Amygdala (tissue), 56 donors: ENCODE measurements at places on chromosomes 12 and 14.

DNA sequence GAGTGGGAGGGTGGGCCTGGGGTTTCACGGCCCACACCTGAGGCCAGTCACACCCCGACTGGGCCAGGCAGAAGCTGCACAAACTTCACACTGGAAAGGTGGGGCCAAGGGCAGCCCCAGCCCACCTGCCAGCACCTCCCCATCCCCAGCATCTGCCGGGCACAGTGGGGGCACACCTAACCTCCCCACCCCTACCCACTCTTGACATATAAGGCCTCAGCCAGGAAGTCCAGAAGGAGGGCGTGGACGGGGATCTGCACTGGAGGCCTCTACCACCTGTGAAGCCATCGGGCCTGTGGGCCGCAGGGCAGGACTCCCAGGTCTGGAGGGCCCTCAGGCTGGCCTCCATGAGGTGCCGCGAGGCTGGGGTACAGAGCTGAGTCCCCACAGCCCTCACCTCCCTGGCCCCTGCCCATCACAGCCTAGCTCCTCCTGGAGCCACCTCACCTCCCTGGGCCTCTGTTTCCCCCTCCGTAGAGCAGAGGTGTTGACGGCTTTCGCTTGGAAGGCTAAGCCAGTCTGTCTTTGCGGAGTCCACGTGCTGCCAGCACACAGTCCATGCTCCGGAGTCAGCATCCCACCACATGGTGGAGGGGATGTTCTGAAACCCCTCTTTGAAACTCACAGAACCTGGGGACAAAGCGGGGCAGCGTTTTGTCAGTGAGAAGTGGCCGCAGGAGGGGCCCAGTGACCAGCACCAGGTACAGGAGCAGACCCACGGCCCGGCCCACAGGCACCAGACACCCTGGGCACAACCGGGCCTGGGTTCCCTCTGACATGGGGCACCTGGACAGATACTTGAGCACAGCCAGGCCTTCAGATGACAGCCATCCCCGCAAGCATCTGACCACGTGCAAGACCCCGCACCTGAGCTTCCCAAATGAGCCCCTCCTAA lies 38.2 kb upstream of the INF2 start:
- no peak for DNase-seq

GRCh38 chr12:50529345-50529744 lies 24.6 kb downstream of the DIP2B start:
- DNase-seq = no peak

DNA sequence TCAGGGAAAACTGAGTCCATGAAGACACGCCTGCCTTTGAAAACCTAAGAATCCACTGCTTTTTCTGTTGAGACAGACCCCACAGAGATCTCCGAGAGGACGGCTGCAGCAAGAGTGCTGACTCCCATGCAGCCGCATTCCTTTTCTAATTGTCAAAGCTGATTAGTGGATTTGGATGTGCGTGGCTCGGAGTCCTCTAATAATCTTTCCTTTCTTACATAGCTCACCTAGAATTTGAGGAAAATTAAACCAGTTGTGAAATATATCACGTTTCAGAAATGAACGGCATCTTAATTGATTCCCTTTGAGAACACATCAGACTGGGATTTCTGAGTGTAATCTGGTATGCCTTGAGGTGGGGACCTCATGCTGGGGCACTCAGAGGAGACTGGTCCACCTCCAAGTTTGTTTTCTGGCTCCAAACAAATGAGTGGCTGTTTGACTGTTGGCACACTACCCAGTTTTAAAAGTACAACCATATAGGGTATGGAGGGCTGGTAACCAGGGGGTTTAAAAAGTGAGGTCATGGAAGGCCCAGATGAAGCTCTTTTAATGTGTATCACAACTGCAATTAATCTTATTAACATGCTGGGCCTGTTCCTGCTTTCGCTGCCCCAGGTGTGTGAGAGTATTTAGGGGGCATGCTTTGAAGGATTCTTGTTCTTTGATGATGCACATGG lies 63.3 kb downstream of the RASSF3 start:
- no peak for DNase-seq

- DNase-seq = no peak
Measured at GRCh38 chr14:74133833-74134481, 49.2 kb downstream of the LIN52 start.

- no peak for DNase-seq
Measured at GRCh38 chr14:21317398-21317797, 37.5 kb downstream of the RPGRIP1 start.

GRCh38 chr12:54068418-54069070 lies 14.9 kb downstream of the HOXC4 start:
- no peak for DNase-seq

DNA sequence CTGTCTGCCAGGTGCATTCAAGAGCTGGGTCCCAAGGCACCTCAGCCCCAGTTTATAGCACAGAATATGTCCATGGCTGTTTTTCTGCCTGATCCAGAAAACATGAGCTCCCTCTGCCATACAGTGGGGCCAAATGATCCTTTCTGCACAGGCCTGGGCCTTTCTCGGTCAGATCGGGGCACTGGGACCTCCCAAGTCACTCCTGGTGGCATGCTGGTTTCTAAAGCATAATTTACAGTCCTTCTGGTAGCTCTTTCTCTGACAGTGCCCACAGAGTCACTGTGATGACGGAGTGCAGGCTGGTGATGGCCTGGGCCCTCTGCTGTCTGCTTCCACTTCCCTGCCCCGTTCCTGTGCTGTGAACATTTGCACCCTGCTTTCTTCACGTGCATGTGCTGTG lies 99.2 kb downstream of the ADGRD1 start:
- no peak for DNase-seq

DNA sequence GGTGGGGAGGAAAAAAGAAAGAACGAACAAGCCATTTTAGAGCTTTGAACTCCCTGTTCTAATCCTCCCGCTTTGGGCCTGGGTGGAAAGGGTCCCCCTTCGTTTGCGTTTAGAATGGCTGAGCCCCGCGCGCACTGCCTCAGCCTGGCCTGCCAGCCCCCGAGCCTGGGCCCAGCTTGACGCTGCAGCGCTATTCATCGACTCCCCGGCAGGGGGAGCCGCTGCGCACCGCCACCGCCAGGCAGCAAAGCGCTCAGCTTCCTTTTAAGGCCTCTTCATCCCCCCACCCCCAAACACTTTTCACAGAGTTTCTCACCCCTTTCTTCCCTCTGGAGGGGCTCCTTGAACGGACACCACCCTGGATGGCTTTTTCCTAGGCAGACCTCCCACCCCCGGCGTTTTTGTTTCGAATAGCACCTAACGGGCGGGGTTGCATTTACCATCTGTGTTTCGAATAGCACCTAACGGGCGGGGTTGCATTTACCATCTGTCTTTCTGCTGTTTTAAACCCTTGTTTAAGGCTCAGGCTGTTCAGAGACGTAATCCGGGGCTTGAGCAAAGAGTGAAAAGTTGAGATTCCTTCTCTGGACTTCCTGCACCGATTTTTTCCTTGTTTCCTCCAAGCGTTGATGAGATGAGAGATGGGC lies 56.4 kb upstream of the PIWIL1 start:
- DNase-seq = no peak

DNA sequence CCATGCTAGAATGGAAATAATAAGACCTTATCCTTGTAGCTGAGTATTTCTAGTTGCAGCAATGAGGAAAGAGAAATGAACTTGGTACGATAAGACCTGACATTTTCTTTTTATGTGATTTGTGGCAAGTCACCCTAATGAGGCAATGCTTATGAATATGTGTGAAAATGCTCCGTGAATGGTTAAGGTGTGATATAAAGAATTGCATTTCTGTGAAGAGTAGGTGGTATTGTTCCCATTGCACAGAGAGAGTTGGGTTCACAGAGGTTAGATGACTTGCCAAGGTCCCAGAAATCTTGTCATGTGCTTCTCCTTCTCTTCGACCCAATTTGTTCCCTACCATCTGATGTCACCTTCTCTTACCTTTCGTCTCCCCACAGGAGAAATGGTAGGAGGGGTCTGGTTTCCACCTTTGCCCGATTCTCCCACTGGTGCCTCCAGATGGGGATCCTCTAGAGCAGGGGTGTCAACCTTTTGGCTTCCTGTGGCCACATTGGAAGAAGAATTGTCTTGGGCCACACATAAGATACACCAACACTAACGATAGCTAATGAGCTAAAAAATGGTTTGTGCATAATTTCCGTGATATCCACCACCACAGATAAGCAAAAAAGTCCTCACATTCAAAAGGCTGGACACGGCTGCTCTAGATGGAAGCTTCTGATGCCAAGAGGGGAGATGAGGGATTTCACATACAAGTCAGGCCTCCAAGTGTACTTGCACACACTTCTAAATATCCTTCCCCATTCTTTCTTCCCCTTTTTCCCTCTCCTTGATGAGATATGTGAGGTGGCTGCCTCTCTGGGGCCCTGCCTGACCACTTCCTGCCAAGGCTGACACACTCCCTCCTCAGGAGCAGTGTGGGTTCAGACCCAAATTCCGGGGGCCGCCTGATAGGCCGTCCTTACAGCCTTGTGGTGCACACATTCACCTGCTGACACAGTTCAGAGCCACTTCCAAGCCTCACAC lies 96.1 kb downstream of the PLXNC1 start:
- DNase-seq = no peak

- DNase-seq = no peak
Measured at GRCh38 chr12:94982456-94982855, 21.0 kb downstream of the NDUFA12 start.

DNA sequence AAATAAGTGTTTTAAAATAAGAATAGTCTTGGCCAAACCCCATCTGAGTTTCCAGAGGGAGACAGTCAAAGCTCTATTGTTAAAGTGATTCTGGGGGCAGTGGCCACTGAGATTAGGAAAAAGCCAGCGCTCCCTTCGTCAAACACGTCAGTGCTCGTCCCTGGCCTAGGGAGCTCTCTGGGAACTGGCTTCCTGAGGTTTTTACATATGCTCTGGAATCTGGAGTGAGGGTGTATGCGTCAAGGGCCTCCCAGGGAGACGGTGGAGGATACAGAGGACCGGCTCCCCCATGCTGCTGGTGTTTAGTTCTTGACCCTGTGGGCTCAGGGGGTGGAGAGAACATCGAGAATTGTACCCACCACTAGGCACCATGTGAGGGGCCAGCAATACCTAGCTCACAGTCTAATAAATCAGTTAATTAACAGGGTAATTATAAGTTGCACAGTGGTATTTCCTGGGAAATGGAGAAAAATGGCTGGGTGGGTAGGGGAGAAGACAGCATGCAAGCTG lies 87.0 kb downstream of the SLC25A47 start:
- DNase-seq = no peak

GRCh38 chr12:42428850-42429249 lies 102.9 kb downstream of the PPHLN1 start:
- DNase-seq = no peak

DNA sequence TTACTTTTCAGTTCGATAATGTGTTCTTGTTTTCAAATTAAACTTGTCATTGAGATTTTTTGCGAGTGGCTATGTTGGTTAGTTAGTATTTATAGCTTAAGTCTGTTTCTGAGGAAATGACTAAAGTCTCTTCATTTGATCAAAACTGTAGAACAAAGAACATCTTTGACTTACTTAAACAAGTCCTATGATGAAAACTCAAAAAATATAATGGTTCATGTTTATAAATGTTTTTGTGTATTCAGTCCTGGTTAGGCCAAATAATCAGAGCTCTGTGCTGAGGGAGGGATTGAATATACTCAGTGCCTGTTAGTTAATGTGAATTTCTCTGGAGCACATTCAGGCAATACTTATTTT lies 51.7 kb downstream of the PPFIBP1 start:
- DNase-seq = no peak

- DNase-seq = no peak
Measured at GRCh38 chr12:107242189-107242588, 148.8 kb upstream of the CRY1 start.

- no peak for DNase-seq
Measured at GRCh38 chr12:115960868-115961802, 316.4 kb downstream of the MED13L start.

GRCh38 chr12:116026768-116027550 lies 250.5 kb downstream of the MED13L start:
- no peak for DNase-seq

DNA sequence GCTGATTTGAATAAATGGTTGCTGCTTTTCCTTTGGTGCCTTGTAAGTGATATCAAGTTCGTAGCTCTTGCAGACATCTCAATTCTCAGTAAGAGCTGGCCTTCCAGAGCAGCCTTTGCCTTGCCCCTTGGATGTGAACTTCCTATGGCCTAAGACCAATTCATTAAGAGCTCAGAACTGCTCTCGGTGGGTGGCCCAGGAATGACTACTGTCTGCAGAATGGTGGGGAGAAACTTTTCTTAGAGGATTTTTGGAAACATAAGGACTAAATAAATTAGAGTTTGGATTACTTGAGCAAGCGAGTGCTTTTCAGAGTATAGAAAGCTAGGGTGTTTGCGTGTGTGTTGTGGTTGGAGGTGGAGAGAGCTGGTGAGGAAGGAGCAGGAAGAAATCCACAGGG lies 306.4 kb upstream of the TBX3 start:
- no peak for DNase-seq

- no peak for DNase-seq
Measured at GRCh38 chr12:90076851-90077319, 368.2 kb upstream of the ATP2B1 start.

DNA sequence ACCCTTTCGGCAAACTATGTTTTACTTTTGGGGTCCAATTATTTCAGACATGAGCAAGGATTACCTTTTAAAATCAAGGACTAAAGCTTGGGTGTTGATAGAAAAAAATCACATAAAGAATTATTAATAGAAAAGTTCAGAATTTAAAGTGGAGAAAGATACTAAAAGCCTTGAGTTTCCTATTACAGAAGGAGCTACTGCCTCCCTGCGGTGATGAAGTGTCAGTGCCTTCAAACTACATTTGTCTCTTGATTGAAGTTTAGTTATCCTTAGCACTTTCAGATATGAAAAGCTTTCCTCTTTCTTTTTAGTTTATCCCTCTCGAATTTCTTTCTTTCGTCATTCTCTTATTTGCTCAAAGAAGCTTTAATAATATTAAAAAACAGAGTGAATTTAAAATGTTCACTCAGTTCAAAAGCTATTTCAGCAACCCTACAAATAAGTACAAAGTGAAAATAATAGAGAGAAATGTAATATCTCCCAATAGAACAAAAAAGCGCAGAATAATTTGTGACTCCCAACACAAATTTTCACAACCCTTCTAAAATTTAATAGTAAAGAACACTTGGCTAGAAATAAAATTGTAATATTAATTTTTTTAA lies 87.6 kb downstream of the SEC23A start:
- DNase-seq = no peak

GRCh38 chr12:131352296-131352900 lies 358.5 kb upstream of the SFSWAP start:
- no peak for DNase-seq

GRCh38 chr14:63205866-63206265 lies 1.6 kb downstream of the RHOJ start:
- DNase-seq = no peak

GRCh38 chr12:68446901-68447796 lies 115.0 kb upstream of the MDM1 start:
- DNase-seq = no peak
